GM12864 (cell line): ENCODE measurements at places on chromosomes 2 and 18.

DNA sequence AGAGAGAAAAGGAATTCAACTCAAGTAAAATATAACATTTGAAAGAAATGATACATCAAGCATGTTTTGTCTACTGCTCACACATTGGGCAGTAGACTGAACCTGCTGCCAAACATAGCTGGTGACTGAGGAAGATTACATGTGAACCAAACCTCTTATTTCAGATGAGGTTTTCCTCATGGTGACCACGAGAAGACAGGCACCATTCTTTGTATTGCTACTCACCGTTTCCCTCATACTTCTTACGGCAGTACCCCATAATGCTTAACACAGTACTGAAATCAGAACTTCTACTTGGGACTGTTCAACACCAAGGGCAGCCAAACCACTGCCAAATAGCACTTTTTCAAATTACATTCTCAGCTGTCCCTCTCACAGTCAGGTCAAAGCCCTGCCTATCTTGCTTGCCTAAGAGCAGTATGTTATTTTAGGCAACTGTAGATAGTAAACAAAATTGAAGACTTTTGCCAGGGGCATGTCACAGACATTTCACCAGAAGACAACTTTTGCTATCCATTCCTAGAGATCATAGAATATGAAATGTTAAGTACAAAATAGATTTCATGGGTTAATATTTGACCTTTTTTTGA, 167.1 kb upstream of the DOK6 start:
- no peak for DNase-seq

- DNase-seq, result peak; percentile 5
Observed at GRCh38 chr2:169452080-169452479, 27.2 kb upstream of the BBS5 start.

DNA sequence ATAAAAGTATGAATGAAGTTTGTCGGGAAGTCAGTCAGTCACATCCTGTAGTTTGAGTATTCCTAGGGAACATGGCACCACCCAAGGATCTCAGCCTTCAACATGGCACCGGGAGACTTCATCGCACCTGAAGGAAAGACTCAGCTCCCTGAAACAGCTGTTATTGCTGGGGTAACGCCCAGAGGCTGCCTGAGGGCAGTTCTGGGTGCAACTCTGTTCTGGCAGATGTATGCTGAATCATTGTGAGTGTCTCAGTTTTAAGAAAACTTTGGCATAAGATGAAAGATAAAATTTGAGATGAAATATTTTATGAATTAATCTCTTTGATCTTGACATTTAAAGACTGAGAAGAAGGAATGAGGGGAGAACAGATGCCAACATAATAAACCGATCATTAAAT, 49.9 kb upstream of the SERPINB2 start:
- DNase-seq, result no peak

- no peak for DNase-seq
Observed at GRCh38 chr2:86290596-86291327, 46.7 kb downstream of the REEP1 start.

- DNase-seq, result no peak
Observed at GRCh38 chr2:64354857-64355680, 98.9 kb upstream of the LGALSL start.

- DNase-seq, result no peak
Observed at GRCh38 chr2:183057333-183057985, 19.2 kb upstream of the NCKAP1 start.

DNA sequence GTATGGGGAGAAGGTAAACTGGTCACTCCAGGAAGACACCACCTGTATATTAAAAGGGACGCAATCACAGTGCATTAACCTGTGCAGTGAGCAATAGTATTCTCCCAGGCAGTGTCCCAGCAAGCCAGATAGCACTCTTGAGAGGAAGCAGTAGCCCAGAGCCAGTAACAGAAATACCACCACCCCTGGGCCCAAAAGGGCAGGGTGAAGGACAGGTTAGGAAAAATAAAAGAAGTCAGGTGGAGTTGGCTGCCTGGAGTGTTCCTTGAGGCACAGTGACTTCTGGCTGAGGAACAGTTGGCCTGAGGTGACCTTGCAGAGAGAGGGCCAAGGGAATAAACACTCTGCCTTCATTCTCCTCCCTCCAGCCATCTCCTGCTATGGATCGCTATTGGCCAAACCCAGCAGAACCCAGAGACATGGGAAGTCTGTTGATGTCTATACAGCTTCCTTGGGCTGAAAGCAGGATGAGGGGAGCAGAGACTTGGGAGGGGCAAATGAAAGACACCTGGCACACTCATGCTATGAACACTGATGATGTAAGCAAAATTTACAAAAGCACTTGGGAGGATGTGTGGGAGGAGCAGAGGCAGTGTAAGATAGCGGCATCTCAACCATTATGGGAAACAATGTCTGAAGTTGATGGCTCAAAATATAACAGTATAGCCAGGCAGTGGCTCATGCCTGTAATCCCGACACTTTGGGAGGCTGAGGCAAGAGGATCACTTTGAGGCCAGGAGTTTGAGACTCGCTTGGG, 7.5 kb downstream of the C18orf32 start:
- no peak for DNase-seq

DNA sequence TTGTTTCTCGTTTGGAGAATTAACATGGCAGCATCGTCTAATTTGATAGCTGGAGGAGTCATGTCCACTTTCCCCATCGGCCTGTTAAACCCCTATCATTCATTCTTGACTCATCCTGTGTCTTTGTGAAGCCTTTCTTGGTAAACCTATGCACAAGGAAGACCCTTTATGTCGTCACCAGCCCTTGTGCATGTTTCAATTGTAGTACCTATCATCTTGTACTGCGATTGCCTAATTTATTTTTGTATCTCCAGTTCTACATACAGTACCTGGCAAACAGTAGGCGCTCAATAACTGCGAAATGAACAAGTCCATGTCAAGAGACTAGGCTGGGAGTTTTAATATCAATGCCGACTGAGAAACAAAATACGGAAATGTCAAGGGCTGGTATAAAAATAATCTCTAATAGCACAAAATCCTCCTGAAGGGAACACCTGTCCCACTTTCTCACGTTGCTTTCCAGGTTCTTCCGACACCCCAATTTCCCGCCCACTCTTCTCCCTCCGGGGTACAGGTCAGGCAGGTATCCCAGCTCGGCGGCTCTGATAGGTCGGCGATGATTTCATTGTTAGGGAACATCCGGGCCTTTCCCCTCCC, 1.3 kb upstream of the PPM1B start:
- no peak for DNase-seq

- DNase-seq, result no peak
Observed at GRCh38 chr2:239836021-239836765, 188.9 kb downstream of the NDUFA10 start.

DNA sequence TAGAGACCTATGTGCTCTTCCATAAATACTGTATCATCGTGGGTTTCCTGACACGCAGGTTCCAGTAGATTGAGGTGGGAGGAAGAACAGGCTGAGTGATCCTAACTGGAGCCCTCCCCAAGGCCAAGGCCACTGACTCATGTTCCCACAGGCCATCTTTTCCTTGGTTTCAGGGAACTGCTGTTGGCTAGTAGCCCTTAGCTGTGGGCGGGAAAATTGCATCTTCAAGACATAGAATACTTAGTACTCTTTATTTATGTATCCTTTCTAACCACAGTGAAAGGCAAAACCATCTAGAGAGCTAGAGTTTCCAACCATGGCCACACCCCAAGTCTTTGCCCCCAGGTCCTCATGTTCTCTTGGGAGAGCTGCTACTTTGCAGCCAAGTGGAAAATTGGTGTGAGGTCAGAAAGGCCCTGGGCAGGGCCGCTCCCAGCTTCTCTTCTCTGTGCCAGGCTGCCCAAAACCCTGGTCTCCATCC, 55.9 kb downstream of the COPS8 start:
- DNase-seq, result no peak

- no peak for DNase-seq
Observed at GRCh38 chr2:54634021-54634420, 89.4 kb upstream of the EML6 start.

DNA sequence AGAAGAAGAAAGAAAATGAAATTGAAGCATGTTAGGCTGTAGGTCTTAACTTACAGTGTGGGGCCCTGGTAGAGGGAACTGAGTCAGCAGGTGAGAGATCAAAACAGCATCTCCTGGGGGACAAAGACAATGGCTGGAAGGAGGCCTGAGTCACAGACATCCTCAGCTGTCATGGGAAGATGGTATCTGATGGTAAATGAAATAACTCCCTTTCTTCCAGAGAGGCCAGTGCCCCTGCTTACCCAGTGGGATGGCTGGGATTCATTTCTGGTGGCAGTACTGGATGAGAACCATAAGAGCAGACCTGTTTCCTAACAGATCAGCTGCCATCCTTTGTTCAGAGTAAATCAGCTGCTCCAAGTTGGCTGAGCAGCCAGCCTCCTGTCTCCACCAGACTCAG, 251.3 kb upstream of the EPAS1 start:
- no peak for DNase-seq

DNA sequence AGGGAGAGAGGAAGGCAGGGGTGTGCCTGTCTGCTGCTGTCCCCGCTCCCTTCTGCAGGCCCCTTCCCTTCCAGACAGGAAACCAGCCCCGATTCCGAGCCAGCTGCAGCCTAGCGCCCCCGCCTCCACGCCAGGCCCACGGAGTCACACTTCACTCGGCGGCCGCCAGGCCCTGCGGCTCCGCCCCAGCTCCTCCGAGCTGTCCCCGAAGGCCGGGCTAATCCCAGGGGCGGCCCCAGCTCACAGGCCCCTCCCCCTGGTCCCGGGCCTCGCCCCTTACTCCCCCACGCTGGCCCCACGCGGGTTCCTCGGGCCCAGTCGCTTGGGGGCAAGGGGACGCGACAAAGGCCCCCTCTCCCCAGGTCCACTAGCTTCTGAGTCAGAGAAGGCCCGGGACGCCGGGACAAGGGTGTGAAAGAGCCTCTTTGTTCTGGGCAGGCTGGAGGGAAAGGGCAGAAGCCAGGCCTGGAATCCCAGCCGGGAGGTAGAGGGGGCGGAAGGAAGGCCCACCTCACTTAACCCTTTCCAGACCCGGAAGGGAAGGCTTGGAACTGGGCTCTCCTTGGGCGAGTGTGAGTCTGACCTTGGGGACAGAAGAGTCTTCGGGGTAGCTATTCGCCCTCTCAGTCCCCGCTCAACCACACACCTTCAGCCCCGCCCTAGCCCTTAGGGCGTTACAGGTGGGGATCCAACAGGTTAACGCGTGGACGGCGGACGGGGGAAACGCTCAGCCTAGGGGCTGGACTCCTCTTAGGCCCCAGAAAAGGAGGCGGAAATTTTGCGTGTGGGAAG, 1.2 kb downstream of the RTKN start:
- DNase-seq, result no peak

GRCh38 chr18:12811191-12811950, 72.7 kb downstream of the PTPN2 start:
- DNase-seq, result no peak

- no peak for DNase-seq
Observed at GRCh38 chr2:178800510-178800909, 6.7 kb downstream of the TTN start.

GRCh38 chr2:232480201-232481190, 7.1 kb downstream of the ECEL1 start:
- DNase-seq, result no peak

GRCh38 chr2:71575966-71576365, 122.6 kb downstream of the DYSF start:
- no peak for DNase-seq

DNA sequence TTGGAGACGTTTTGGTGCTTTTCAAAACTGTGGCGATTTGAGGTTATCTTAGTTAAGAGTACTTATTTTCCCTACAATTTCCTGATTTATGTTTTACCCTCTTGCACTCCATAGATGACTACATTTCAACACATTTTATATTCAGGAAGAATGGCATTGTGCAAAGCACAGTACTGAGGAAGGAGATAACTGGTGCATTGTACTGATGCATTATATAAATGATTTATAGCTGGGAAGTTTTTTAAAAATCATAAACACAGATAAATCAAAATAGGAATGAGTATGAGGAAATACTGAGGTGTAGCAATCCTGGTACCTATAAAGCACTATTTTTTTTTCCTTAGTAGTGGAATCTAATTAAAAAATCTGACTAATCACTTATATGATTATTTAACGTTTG, 5.6 kb downstream of the REL start:
- no peak for DNase-seq

GRCh38 chr18:75125382-75126331, 83.3 kb downstream of the PTGR3 start:
- no peak for DNase-seq

DNA sequence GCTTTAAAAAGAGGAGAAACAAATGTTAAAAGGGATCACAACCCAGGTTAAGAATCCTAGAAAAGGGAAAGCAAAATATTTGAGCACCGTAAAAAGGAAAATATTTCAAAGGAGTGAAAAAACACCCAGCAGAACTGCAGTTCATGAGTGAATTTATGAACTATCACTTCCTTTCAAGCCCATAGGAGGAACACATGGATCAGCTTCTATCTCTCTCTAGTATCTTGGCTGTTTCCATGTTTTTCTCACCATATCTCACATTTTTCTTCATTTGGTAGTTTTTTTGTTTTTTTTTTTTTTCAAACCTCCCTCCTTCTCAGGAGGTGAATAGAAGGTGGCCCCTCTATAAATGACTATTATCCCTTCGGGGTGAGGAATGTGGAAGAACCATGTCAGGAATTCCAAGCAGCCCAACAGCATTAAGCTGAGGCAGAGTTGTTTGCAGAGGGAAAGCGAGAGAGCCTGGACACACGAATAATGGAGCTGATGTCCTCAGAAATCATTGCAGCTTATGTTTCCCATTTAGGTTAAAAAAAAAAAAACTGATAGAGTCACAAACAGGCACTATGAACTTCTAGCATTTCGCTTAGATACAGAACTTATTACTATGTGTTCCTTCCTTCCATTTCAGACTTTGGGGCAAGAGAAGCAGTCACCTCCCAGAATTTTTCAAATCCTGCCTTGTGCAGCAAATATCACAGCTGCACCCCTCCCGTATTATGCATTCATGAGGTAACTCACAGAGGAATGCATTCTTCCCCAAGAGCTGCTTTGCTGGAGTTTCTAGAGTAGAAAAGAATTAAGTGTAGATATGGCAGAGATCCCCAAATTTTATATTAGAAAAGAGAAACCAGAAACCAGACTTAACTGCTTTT, 315.6 kb downstream of the IRS1 start:
- no peak for DNase-seq

DNA sequence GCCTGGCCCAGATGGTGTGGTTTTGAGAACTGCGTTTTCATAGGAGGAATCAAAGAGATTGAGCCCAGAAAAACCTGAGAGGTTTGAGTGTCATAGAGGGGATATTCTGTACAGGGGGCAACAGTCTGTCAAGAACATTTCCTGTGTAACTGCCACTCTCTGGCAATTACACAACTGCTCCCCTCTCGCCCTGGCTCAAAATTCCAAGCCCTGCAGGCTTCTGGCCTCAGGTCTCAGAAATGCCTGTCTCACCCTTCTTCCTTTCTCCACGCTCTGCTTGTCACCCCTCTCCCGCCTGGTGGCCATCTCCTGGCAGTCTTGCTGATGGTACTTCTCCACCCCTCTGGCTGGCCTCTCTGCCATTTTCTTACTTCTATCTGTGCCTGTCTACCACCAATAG, 4.0 kb downstream of the VAMP5 start:
- no peak for DNase-seq
